ENCODE measurements at places on chromosomes 6 and 20.

DNA sequence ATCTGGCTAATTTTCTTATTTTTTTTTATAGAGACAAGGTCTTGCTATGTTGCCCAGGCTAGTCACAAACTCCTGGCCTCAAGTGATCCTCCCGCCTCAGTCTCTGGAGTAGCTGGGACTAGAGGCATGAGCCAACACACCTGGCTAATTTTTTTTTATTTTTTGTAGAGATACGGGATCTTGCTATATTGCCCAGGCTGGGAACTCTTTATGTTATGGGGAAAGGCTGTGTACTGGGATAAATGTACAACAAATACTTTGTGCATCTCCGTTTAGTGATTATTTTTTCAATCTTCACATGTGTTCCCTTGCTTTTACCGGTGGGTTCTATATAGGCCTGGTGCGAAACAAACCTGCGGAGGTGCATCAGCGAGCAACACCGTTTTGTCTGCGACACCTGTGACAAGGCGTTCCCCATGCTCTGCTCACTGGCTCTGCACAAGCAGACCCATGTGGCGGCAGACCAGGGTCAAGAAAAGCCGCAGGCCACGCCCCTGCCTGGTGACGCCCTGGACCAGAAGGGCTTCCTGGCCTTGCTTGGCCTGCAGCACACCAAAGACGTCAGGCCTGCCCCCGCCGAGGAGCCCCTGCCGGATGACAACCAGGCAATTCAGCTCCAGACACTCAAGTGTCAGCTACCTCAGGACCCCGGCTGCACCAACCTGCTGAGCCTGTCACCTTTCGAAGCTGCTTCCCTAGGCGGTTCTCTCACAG lies 84.2 kb downstream of the SSR1 start:
- DNase-seq, result no peak

DNA sequence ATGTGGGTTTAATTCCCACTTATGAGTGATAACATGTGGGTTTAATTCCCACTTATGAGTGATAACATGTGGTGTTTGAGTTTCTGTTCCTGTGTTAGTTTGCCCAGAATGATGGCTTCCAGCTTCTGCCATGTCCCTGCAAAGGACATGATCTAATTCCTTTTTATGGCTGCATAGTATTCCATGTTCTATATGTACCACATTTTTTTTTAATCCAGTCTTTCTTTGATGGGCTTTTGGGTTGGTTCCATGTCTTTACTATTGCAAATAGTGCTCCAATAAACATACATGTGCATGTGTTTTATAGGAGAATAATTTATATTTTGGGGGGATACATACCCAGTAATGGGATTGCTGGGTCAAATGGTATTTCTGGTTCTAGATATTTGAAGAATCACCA lies 317.8 kb downstream of the MMUT start:
- DNase-seq, result no peak

- DNase-seq, result no peak
These were observed 367.5 kb downstream of the GRIK2 start for GRCh38 chr6:101760843-101761621.

GRCh38 chr6:25548451-25548850 lies 103.6 kb upstream of the SCGN start:
- no peak for DNase-seq

- no peak for DNase-seq
These were observed 143.1 kb upstream of the PCSK2 start for GRCh38 chr20:17083738-17084137.

- DNase-seq, result no peak
These were observed 38.4 kb upstream of the ZNF217 start for GRCh38 chr20:53631909-53632662.

DNA sequence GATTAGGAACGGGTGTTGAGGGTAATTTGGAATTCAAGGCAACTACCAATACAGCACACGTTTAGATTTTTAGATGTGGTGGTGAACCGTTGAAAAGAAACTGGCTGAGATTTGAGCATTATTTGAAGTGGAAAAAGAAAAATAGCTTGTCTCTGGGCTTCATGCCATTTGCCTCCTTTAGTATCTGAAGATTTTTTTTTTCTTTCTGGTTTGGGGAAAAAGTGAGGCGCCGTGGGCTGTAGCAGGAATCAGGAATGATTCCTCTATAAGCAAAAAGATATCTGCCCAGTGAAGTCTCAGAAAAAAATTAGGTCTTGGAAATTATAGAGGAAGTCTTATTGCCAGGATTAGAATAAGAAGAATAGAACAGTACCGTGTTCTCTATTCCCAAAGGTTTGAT lies 88.5 kb downstream of the RPS12 start:
- no peak for DNase-seq

DNA sequence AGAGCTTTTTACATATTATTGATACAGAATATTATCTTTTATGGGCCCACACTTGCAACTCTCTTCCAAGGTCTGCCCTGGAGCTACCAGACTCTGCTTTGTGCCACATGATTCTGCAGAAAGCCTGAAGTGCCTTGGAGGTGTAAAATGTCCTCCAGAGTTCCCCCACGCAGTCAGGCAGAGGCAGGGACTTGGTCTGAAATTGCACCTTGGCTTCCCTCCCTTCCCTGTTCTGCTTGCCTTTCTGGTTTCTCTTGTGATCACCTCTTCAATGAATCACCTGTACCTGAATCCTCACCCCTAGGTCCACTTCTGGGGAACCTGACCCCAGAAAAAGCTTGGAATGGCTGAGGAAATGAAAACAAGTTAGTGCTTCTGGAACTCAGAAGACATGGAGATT lies 43.0 kb upstream of the TGM2 start:
- no peak for DNase-seq

All from activated CD4-positive, alpha-beta T cell treated with anti-CD3 and anti-CD28 coated beads, Interleukin-2, amount 50 U/mL, for 24 hours (primary cell).